ENCODE measurements at places on chromosomes 12 and 14. TPM values are rescaled to one million over a fixed set of nuclear protein-coding genes. Genes with fewer than 3 reads are reported as not detected.

PIWIL1 gene
- not detected for polyA plus RNA-seq

ATP2A2 gene
- 60.2 TPM for polyA plus RNA-seq

NOVA1 gene
- 1.7 TPM for polyA plus RNA-seq

HCAR3 gene
- polyA plus RNA-seq = 1.2 TPM

RAPGEF3 gene
- polyA plus RNA-seq = 1.6 TPM

NKX2-1 gene
- polyA plus RNA-seq = 7.3 TPM

KRT73 gene
- not detected for polyA plus RNA-seq

DACT1 gene
- 13.2 TPM for polyA plus RNA-seq

RHOJ gene
- polyA plus RNA-seq = 2.5 TPM

ETFBKMT gene
- 2.0 TPM for polyA plus RNA-seq

PSMB5 gene
- polyA plus RNA-seq = 319 TPM

KCNC2 gene
- polyA plus RNA-seq = not detected

INHBC gene
- 1.5 TPM for polyA plus RNA-seq

NXPH4 gene
- 2.7 TPM for polyA plus RNA-seq

CAPZA3 gene
- polyA plus RNA-seq = not detected

SMARCD1 gene
- polyA plus RNA-seq = 27.9 TPM

KERA gene
- 0.97 TPM for polyA plus RNA-seq

OVCH1 gene
- not detected for polyA plus RNA-seq
